Stimulated activated CD4-positive, alpha-beta T cell treated with anti-CD3 and anti-CD28 coated beads, Interleukin-2, amount 100 ng/mL, for 4 hours (primary cell): ENCODE measurements at places on chromosomes 12 and 14.

- DNase-seq, result no peak
These were observed 219.1 kb downstream of the PHLDA1 start for GRCh38 chr12:75812271-75813018.

DNA sequence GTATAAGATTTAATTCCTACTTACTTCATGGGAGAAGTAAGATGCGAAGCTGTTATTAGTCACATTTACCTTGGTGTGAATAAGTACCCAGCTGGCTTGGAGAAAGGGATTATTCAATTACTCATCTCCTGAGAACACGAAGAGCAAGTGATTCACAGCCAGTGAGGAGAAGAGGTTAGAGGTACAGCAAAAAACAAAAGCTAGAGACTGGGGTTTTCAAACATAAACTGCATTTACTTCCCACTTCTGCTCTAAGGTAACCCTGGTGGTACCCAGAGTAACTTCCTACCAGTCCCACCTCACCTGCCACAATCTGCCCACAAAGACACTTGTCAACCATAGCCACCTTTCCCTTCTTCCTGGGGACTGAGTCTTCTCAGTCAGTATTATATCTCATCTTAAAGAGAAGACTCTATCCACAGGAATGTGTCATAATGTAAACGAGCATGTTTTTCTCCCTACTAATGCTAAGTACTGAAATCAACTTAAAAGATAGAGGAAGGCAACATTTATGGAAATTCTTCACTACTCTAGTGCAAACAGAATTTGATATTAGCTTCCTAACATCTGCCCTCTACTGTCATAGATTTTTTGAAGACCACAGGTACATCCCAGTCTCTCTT is 6.0 kb upstream of the IL22 start:
- DNase-seq, result no peak

GRCh38 chr12:50620978-50621360 is 116.2 kb downstream of the DIP2B start:
- no peak for DNase-seq

DNA sequence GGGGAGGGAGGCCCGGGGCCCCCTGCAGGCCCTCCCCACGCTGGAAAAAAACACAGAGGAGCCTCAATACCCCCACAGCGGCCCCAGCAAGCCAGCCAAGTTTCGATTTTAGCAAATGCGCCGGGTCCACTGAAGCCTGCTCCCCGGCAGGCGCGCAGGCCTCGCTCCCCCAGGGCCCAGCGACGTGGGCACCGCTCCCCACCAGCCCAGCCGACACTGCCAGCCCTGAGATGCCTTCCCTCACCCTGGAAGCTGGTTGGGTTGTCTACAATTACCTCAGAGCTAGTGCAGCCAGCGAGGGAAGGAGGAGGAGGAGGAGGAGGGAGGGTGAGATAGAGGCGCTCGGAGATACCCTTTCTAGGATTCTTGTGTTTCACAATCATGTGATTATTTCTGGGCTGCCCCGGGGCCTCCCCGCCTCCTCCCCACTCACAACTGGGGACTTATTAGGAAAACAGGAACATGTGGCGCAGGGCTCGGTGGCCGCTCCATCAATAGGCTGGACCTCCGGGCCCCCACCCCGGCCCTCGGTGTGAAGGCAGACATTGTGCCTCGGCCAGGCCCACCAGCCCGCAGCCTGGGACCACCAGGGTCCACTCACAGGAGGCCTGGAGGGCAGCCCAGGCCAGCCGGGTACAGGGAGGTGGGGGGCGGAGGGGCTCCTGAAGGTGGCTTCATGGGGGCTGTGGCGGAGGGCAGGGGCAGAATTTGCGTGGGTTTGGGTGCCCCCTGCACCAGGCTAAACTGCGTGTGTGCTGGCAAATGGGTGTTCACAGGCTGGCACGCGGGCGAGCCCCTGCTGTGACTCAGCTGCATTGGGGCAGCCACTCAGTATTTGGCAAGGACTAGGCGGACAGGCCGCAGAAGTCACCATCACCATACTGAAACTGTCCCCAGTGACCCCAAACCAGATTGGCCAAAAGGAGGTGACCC is 109.9 kb downstream of the NCOR2 start:
- peak; percentile 29 for DNase-seq

- no peak for DNase-seq
These were observed 13.0 kb downstream of the SLC25A3 start for GRCh38 chr12:98606359-98606988.

DNA sequence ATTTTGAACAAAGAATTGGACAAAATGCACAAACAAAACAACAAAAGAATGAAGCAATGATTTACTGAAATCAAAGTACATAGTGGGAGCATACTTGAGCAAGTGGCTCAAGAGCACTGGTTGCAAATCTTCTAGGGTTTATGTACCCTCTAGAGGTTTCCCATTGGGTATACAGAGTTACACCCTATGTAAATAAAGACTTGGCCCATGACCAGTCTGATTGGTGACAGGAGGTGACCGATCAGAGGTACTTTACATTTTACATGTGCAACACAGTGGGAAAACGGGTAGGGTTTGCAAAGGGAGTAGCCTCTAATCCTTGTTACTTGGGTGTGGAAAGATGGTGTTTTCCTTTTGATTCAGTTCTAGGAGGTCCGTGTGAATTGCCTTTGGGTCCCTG is 10.6 kb upstream of the FAM181A start:
- no peak for DNase-seq

DNA sequence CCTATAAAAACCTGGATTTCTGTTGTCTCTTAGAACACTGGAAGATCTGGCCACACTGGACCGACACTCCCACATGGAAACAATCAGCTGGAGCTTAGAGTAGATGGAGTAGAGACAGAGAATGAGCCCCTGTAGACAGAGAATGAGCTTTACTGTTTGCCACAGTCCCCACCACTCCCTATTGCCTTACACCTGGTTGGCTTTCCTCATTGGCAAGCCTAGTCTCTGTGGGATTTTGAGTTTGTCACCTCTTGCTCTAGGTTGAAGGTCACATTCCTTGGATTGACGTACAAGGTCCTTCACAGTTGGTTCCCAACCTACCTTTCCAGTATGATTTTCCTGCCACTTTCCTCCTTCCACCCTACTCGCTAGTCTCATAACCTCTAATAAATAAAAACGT is 2.0 kb upstream of the HCAR1 start:
- DNase-seq, result no peak

- DNase-seq, result peak; percentile 9
These were observed 107.7 kb upstream of the CAND1 start for GRCh38 chr12:67161322-67161918.

- no peak for DNase-seq
These were observed 584 bp downstream of the VRK1 start for GRCh38 chr14:96797582-96798349.

DNA sequence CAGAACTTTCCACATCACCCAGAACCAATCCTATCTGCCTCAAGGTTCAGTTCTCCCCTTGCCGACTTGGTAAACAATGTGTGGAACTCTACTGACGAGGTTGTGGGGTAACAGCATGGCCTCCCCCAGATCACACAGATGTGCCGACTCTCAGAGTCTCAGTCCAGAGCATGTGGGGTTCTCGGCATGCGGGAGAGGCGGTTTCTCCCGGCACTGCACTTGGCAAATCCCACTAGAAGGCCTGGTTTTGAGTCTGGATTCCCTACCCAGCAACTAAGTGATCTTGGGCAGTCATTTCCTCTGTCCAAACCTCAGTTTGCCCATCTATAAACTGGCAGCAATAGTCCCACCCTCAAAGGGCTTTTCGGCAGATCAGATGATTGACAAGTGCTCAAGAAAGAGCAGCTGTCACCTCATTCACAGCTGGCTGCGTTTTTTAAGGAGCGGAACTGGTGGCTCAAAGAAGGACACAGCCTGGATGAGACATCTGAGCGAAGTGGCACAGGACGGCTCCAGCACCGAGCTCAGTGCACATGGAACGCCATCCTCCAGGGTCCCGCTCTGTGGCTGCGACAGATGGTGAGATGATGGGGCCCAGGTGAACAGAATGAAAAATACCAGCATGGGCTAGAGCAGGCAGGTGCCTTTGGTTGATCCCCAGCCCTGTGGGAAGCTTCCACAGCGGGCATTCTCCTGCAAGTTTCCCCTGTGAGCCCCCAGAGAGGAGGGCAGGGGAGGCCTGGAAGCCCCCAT is 7.3 kb downstream of the TESC start:
- DNase-seq, result no peak

- DNase-seq, result no peak
These were observed 11.1 kb downstream of the SLC48A1 start for GRCh38 chr12:47783821-47784819.

DNA sequence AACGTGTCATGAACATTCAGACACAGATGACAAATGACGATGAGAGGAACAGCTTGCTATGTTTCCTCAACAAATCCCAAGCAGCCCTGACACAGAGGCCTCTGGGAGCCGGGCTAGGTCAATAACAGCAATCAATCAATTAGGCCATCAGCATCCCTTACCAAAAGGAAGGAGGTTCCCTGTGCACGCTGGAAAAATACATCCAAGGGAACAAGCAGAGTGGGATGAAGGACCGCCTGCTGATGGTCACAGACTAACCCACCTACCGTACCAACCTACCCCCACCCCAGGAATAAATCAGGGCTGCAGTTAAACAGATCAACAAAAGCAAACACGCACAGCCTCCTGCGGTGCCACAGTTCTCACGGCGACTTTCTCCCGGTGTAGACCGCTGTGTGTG is 265.1 kb upstream of the SFSWAP start:
- DNase-seq, result no peak

GRCh38 chr12:124680863-124681778 is 113.7 kb upstream of the NCOR2 start:
- DNase-seq, result no peak

DNA sequence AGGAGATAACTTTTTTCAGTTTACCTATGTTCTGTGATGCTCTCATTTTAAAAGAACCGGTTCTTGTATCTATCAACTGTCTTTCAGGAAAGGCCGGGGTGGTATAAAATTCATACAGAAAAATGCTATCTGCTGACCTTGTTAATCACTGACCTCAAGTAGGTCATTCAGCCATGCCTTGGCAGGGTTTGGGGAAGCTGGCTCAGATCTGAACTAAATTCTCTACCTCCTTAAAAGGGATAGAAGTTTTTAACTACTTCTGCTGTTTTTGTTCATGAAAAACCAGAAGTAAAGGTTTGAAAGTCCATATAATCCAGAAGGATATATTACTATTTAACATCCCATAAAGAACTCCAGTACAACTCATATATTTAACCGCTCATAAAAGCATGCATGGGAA is 10.1 kb downstream of the MYRFL start:
- DNase-seq, result no peak

- no peak for DNase-seq
These were observed 188.6 kb downstream of the EGLN3 start for GRCh38 chr14:33762161-33762851.

DNA sequence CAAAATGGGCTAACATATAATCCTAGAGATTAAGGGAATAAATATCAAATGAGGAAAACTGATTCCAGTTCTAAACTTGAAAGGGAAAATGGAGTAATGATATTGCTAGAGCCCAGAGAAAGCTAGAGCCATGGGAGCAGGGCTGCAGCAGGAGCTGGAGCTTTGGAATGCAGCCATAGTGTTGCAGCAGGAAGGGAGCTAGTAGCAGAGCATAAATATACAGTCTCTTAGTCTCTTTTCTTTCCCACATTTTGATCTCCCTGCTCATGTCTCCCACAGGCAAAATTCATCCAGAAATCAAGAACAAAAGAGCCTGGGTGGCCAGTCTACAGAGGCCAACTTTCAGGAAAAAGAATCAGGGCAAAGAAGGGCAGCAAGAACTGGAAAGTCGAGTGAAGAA is 253.7 kb downstream of the ATXN7L3B start:
- no peak for DNase-seq

DNA sequence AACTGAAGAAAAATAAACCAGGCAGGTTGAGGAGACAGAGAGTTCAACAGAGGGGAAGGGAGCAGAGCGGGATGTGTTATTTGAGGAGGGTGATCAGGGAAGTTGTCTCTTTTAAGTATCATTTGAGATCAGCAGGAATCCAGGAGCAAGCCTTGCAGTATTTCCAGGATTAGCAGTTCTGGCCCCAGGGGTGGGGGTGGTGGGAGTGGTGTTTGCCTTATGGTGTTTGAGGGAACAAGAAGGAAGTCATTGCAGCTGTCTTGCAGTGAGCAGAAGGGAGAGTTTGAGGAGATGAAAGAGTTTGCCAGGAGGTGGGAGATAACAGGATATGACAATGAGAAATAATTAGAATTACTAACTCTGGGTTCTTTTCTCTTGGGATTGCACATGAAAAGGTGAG is 418.6 kb downstream of the NELL2 start:
- DNase-seq, result no peak

DNA sequence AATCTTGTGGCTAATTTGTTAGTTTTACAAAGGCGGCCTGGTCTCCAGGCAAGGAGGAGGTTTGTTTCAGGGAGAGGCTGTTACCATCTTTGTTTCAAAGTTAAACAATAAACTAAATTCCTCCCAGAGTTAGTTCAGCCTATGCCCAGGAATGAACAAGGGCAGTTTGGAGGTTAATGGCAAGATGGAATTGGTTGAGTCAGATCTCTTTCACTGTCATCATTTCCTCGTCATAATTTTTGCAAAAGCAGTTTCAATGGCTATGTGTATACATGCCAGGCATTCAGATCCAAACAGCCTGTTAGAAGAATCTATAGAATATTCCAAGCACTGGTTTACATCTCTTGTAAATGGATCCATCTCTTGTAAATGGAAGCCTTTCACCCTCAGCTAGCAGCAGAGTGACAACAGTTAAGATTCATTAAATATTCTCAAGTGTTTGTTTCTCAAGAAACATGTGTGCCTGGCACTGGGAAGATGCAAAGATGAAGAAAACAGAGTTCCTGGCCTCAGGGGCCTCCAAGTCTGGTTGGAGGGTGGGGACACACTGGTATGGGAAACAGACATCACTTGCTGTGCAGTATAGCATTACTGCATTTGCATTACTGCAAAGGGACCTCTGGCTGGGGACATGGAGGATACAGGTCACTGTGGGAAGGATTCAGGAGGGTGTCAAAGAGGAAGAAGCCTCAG is 65.8 kb downstream of the RIN3 start:
- DNase-seq, result no peak

GRCh38 chr12:52794479-52795331 is 1.2 kb downstream of the KRT3 start:
- DNase-seq, result no peak

DNA sequence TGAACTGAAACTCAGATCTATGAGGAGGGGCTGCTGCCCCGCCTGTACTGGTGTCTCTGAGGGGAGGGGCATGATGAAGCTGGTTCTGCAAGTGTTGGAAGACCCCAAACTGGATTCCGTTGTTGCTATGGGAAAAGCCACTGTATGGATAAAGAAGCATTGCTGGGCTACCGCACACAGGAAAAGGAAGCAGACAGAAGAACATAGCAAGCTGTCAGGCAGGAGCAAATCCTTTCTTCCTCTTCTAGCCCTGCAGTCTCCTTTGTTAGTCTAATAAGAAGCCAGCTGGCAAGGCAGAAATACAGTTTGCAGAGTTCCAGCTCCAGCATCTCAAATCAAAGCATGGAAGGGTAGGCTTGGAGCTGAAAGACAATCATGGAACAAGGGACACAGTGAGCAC is 26.3 kb upstream of the NR1H4 start:
- DNase-seq, result no peak
